ENCODE measurements at places on chromosomes 6 and 20. TPM values are rescaled to one million over a fixed set of nuclear protein-coding genes. Genes with fewer than 3 reads are reported as not detected.

The PRL gene
- total RNA-seq = not detected

The OPRL1 gene
- 1.9 TPM for total RNA-seq

The TM9SF4 gene
- 48.2 TPM for total RNA-seq

The EPHA7 gene
- total RNA-seq = not detected

The MOG gene
- total RNA-seq = not detected

The OR2J1 gene
- total RNA-seq = not detected

The ZMYND8 gene
- total RNA-seq = 75.2 TPM

The HLA-DOA gene
- total RNA-seq = not detected

The HAO1 gene
- total RNA-seq = not detected

The BPIFB1 gene
- not detected for total RNA-seq

The TRIM10 gene
- not detected for total RNA-seq

The DACT2 gene
- total RNA-seq = not detected

The RNF182 gene
- total RNA-seq = 0.78 TPM

The SLC22A2 gene
- not detected for total RNA-seq

The SEMG1 gene
- total RNA-seq = not detected

The SLC32A1 gene
- not detected for total RNA-seq

The HUS1B gene
- 1.2 TPM for total RNA-seq

The ZSCAN16 gene
- 8.9 TPM for total RNA-seq

The ROS1 gene
- not detected for total RNA-seq
